ENCODE measurements at places on chromosomes 4 and X.
A peak's percentile ranks its signal among the peaks of the same experiment; 100 is the strongest.

GRCh38 chrX:103329991-103330390 is at the start of gene TCEAL7:
Gene TCEAL7, plus strand, starts transcription at chrX:103330239. Its CDS starts 1,165 bp downstream, at chrX:103331404.
- peak; percentile 24 for DNase-seq

DNA sequence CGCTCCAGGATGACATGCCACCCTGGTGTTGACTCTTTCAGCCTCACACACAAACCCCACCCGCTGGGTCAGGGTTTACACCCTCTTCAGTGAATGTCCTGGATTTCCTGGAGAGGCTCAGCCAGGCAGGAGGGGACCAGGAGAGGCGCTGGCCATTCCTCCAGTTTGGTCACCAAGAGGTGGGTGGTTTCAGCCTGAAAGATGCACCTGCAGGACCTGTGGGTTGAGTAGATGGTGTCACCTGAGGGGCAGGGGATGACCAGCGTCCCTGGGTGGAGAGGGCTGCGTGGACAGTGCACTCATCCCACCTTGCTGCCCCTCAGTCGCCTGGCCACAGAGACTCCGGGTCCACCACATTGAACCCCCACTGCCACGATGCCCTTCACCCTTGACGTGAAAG is 179.7 kb downstream of the ASMT start:
- DNase-seq = no peak

DNA sequence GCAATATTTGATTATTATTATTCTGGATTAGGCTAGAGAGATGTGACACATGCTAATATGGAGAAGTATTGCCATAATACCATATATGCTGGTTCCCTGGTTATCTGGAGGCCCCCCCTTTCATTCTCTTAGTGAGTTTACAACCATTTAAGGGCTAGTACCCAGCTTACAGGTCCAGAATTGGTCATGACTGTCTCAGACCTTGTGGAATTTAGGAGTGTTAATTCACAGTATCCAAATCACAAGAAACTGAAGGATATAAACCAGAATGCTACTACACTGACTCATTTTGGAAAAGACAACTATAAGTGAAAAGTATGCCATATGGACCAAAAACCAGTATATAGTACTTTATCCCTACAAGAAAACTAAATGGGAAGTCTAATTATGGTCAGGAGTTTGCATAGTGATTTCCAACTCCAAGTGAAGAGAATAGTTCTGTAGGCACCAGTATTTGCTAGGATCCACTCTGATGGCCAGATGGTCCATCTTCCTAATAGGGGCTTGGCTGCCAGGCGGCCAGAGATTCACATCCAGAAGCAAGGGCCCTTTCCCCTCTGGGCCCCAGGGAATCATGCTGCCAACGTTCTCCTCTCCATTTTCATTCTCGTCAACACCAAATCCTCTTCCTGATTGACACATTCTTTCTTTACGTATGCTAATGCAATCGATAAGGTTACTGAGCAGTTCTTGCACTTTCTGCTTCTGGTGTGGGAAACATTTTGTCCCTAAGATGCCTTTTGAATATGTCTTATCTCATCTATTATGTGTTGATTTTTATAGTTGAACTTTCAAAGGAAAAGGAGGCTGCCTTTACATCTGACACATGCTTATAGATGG is 123.6 kb downstream of the SHROOM3 start:
- DNase-seq = no peak

- no peak for DNase-seq
These were observed 46.7 kb downstream of the JADE1 start for GRCh38 chr4:128856246-128856645.

GRCh38 chr4:147772056-147772455 is 40.2 kb downstream of the ARHGAP10 start:
- DNase-seq = no peak

- DNase-seq = no peak
These were observed 134.3 kb downstream of the AMELX start for GRCh38 chrX:11427453-11428071.

DNA sequence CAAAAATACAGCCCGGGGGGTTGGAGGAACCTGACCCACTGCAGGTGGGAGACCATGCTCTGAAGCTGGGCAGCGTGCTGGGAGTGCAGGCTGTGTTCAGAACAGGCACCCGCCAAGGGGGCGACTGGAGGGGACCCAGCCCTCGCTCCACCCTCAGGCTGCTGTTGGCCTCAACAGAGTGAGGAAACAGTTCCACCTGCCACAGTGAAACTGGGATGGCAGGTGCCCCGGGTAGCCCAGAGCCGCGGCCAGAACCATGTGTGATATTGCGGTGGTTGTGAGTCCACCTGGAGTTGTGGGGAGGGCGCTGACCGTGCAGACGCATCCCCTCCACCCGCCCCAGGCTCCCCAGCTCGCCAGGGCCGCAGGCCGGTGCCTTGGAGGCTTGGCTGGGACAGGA is 45.7 kb upstream of the PSAPL1 start:
- no peak for DNase-seq

GRCh38 chrX:37677243-37677642 is 8.3 kb upstream of the XK start:
- no peak for DNase-seq

- DNase-seq = no peak
These were observed 650.8 kb downstream of the PCDH7 start for GRCh38 chr4:31370866-31371465.

DNA sequence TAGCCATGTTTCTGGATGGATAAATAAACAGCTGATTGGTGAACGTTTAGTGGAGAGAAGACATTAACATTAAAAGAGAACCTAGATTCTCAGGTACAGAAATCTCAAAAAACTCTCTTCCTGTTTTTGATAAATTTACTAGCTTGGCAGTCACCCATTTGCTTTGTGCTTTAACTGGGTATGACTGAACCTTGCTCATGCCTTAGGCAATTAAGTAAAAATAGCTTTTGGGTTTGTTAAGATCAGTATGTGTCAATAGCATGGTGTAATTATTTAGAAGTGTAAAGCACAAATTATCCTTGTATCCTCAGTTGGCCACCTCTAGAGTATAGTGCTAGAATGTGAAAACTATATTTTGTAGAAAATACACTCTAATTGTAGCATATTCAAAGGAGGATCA is 200.0 kb downstream of the CFAP299 start:
- DNase-seq = no peak

- DNase-seq = no peak
These were observed 42.1 kb upstream of the SPINK2 start for GRCh38 chr4:56863441-56864139.

DNA sequence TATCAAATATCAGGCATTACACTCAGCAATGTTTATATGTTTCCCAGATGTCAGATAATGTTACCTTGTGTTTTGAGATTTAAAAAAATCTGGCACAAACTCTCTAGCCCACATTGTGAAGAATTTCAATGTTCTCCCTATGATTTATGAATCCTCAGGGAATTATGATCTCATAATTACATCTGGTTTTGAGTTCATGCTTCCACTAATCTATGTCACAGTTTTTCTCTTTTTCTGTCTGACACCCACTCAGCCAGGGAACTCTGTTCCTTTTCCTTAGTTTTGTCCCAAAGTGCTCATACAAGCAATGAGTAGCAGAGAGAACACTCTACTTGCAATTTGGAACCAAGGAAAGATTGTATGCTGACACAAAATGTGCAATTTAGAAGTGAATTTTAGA is 212.1 kb upstream of the POF1B start:
- DNase-seq = no peak

DNA sequence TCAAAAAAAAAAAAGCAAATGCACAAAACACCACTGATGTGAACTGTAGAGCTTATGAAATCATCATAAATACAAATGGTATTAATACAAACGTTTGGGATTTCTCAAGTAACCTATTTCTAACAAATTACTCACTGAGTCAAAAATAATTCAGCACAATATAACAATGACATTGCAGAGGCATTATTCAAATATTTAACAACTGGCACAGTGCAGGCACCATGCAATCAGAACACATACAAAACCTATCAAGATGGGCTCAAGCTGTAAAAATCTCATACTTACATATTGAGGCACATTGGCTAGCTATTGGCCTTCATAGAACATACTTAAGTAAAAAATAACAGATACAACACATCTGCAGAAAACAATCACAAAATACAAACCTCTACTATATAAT is 81.1 kb downstream of the LRBA start:
- DNase-seq = no peak

GRCh38 chrX:39260965-39261364 is 459.7 kb downstream of the MID1IP1 start:
- no peak for DNase-seq

- DNase-seq = no peak
These were observed 24.5 kb downstream of the TMSB4X start for GRCh38 chrX:12999422-12999821.

DNA sequence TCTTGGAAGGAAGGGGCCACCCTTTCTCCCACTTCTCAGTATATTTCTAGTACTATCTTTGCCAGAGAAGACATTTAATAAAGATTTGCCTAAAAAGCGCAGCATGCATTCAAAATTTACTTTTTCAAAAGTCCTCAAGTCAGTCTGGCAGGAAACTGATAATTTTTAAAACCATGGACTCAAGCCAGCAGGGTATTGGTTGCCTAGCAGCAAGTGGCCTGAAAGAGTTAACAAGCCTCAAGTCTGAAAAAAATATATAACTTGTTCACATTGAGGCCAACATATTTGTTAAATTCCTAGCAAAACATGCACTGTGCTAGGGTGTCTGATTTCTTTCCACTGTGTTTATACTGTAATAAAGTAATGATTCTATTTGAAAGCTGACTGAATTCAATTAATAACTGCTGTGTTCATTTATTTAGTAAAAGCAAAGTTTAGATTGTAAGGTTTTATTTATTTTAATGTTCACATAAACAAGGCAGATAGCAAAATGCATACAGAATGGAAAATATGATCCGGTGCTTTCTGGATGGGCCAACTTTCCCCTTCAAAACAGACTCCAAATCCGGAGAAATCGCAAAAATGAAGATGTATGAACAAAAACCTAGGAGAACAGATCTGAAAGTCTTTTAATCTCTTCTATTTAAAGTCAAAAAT is 218.5 kb upstream of the FGF13 start:
- DNase-seq = no peak

DNA sequence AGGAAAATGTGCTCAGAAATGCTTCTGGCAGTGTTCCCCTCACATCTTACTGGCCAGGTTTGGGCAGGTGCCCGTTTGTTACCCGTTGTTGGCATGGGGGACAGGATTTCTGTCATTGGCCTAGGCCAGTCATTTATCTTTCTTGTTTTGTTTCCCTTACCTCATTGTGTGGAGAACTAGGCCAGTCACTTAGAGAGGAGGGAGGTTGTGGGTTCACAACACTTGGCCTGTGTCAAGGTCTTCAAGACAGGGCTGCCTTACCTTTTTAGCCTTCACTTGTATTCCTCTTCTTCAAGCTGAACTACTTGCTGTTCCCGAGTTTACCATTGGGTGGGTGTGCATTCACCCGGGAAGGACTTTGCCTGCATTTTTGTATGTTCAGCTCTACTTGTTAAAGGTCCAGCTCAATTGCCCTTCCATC is 17.7 kb downstream of the SNX25 start:
- DNase-seq = no peak
